ENCODE measurements at places on chromosomes 6 and 20.

DNA sequence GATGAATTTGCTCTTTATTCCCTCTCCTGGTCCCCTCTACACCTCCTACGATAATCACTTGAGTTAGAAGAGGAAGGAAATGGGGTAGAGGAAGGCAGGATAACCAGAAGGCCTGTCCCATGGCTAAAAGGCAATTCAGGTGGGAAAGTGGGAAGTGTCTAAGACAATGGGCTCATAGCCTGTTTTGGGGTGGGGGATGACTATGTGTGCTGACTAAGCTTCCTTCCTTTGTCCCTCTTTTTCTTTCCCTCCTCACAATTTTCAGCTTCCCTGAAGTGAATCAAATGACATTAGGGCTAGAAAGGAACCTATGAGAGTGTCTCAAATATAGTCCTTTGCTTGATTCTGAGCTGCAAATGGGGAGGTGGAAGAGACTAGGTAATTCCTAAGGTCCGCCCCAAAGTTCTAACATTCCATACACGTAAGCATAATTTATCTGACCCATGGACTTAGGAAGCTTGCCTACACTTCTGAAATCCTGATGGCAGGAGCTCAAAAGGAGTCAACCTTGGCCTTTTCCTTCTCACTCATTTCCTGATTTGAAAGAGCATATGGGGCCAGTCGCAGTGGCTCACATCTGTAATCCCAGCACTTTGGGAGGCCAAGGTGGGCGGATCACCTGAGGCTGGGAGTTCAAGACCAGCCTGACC is 24.3 kb downstream of the EDEM2 start:
- DNase-seq, result no peak

- DNase-seq, result no peak
Observed at GRCh38 chr20:23161968-23162696, 76.0 kb upstream of the CD93 start.

GRCh38 chr20:33076662-33077372 is 2.6 kb upstream of the BPIFB4 start:
- no peak for DNase-seq

- no peak for DNase-seq
Observed at GRCh38 chr20:618980-619379, 8.9 kb upstream of the TCF15 start.

DNA sequence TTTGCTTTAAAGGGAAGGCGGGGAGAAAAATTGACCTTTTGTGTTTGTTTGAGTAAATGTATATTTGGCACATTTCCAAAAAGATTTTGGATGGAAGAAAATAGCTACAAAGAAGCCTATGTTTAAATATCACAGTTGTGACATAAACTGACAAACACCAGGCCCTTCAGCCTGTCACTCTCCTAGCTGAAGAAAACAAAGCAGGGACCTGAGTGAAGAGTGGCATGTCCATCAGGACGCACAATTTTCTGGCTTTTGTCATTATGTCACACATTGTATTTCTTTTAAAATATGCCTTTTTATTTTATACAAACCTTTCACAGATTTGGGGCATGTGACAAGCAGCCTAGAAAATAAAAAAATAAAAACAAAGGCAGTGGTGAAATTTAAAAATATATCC is 241.2 kb downstream of the OGFRL1 start:
- no peak for DNase-seq

DNA sequence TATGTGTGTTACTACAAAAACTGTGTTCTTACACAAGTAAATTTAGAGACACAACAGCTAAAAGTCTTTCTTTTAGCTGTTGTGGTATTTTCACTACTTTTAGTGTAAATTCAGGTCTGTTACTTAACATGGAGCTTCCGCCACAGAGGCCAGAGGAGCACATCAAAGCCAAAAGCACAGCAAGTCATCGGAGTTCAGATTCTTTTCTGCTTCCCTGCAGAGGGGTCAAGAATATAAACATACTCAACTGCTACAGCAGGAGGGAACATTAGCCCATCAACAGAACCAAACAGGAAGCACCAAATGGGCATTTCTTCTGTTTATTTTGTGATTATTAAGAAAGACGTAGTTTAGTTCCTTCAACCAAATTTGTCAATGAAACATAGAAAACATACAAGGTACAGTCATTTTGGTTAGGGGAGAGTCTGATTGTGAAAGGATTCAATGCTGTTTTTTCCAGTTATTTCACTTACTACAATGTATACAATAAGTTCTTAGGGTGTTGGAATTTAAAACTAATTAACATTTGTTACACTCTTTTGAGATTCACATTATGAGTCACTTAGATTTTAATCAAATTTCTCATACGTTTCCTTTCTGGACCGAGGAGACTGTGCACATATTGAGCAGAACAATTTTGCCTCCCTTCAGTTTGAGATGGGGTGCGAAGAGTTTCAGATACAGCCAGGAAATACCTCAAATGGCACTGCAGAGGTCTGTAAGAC is 42.8 kb upstream of the DSE start:
- no peak for DNase-seq

GRCh38 chr6:168589275-168589674 is 148.3 kb downstream of the SMOC2 start:
- DNase-seq, result no peak

- no peak for DNase-seq
Observed at GRCh38 chr6:145904391-145904790, 59.8 kb downstream of the SHPRH start.

DNA sequence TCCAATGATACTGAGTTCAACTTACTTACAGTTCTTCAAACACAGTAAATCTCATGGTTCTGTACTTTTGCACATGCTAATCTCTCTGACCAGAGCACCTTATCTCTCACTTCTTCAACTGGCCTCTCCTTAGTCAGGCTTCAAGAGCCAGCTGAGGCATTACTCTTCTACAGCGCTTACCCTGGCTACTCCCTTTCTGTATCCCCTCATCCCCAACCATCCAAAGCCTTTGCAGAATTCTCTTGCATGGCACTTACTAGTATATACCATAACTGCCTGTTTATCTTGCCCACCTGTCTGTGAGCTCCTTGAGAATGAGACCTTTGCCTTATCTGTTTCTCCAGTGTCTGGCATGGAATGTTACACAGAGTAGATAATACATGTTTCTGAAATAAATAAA is 49.2 kb downstream of the SESN1 start:
- no peak for DNase-seq

DNA sequence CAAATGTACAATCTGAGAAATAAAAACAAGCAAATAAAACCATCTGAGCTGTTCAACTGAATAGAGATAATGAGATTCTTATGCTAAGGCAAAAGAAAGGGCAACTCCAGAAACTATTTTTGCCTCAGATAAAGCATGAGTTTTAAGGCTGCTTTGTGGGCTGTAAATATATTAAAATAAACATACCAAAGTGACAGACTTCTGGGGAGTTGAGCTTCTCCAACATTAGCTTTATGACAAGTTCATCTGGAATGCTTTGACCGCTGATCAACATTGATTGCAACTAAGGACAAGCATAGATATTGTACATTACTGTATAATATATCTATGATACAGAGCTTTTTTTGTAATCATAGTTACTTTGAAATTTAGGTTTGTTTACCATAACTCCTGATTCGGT is 19.3 kb downstream of the AK9 start:
- DNase-seq, result no peak

DNA sequence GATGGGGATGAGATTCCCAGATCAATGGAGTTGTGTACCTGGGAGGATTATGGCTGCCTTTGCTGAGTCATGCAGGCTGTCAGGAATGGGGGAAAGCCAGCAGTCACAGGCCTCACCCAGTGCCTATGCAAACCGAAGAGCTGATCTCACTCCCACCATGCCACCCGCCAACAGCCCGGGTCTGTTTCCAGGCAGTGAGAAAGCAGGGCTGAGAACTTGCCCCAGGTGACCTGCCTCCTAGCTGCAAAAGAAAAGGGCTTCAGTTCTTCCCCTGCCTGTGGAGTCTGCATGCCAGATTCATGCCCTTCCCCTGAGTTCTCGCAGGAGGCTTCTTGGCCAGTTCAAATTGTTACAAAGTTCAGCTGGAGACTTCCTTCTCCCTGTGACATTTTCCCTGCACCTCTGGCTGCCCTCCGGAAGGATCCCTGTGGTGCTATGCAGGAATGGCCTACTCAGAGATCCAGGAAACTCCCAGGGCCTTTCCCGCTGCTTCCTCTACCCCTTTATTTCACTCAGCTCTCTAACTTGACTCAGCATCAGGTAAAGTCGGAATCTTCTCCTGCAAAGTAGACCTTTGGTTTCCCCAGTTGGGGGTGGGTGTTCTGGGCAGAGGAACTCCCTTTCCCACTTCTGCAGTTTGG is 71.5 kb upstream of the B3GAT2 start:
- no peak for DNase-seq

DNA sequence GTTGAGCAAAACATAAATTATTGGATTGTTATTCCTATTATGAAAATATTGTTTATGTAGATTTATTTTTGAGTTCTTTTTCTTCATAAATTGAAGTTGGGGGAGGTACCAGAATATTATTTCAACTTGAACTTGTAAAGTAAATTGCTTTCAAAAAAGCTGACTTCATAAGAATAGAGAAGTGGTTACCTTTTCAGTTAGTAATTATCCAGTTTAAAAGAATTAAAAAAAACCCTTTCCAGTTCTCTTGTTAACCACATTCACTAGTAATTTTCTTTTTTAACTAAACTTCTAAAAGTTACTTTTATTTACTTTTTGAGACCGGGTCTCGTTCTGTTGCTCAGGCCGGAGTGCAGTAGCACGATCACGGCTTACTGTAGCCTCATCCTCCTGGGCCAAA is 124.3 kb downstream of the CDKAL1 start:
- DNase-seq, result no peak

GRCh38 chr6:107202876-107203468 is 87.7 kb upstream of the BEND3 start:
- DNase-seq, result no peak

- no peak for DNase-seq
Observed at GRCh38 chr6:89690944-89691324, 52.4 kb upstream of the LYRM2 start.

DNA sequence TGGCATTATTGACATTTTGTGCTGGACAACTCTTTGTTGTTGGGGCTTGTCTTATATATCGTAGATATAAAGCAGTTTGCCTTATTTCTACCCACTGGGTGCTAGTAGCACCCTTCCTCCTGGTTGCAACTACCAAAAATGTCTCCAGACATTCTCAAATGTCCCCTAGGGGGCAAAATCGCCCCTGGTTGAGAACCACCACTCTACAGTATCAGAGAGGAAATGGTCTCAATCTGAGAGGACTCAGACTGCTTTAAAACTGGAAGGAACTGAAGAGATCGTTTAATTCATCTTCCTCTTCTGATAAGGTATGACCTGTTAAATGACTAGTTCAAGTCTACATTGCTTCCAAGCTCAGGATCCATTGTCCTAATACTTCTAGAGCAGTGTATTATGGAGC is 14.9 kb downstream of the SH3BGRL2 start:
- DNase-seq, result no peak

DNA sequence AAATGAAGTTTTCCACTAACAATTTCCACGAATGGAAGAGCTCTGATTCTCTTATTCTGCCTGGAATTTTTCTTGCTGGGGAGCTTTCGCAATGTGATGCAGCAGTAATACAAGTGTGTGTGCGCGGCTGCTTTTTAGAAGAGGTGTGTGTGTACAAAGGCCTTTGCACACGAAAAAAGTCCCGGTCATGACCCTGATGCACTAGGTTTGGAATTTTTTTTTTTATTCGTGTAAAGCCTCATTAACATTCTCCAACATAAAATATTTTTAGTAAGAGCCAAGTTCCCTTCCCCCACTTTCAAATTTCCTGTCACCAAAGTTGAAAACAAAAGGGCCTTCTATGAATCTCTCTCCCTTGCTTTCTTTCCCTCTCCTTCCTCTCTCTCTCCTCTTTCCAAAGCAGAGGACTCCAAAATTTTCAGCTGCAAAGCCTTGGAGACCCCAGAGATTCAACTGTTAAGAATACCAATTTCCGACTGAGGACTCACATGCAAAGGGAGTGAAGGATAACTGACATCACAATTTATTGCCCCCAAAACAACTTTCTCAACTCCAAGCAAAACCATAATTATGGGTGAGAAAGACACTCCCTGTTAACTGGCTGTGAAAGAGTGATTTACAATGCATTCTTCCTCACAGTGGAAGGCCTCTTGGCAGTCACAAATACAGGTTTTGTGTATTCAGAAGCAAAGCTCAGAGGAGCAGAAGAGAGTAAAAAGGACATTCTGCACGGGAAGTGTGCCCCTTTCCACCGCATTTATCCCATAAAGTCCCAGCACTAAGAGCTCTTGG is 421.2 kb upstream of the JARID2 start:
- no peak for DNase-seq

DNA sequence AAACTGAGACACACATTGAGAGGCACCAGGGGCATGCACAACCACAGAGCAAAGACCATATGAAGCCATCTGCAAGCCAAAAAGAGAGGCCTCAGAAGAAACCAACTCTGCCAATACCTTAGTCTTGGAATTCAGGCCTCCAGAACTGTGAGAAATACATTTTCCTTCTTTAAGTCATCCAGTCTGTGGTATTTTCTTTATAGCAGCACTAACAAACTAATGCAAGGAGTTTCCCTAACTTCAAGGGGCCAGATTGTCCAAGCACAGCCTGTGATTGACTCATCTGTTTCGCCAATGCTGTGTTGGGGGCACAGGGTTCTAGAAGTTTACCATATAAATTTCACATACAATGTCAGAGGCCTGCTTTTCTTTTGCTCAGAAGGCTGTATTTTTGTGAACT is 364.6 kb downstream of the GJA1 start:
- DNase-seq, result no peak

DNA sequence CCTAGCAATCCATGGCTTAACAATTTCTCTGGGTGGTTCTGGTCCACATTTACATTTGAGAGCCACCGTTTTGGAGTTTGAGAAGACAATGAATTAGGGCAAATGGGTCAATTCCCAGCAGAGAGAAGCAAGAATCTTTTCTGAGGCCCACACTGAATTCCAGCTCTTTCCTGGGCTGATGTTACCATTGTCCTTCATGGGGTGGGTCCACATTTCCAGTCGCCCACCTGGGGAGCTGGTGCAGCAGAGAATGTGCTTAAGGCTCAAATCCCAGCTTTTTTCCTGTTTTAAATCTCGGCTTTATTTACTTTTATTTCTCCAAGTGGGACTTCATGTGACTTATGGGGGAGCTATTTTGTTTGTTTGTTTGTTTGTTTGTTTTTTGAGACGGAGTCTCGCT is 44.2 kb upstream of the TFAP2C start:
- DNase-seq, result no peak

GRCh38 chr6:108341372-108341771 is 46.5 kb downstream of the AFG1L start:
- DNase-seq, result no peak

DNA sequence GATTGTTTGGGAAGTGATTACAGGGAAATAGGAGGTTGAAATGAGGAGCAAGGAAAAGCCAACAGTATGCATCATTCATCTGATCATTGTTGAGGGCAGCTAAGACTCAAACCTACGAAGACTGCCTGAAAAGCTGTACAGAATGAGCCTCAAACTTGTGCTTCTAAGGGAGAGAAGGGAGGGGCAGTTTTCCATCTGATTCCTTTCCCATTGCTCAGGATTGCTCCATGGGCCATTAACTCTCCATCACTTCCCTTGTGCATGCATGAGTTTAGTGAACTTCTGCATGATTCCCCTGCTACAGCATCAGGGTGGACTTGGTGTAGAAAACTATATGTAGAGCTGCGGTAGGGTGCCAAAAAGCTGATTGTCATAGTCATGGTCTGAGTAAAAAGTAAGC is 742.7 kb upstream of the SLC35B3 start:
- DNase-seq, result no peak

Measured in substantia nigra (tissue), 51 donors.